Stimulated activated naive CD4-positive, alpha-beta T cell (primary cell): ENCODE measurements at places on chromosomes 1 and 21.

GRCh38 chr1:30417001-30417700 is 306.2 kb downstream of the MATN1 start:
- DNase-seq = no peak

DNA sequence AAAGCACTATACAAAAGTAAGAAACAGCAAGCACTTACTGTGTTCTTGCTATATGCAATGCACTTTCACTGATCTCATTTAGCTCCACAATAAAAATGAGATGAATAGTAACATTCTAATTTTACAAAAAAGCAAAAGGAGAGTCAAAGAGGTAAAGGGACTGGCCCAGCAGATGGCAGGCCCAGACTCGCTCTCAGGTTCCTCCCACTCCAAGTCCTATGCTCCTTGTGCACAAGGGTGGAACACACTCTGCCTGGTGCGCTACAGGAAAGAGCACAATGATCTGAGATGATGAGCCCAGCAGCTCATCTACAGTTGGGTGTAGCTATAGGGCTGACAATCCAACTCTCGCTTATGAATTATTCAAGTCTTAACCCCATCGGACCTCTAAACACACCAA is 94.1 kb upstream of the LYST start:
- DNase-seq = no peak

- DNase-seq = no peak
These were observed 1271.5 kb upstream of the PRMT6 start for GRCh38 chr1:105785021-105785420.

DNA sequence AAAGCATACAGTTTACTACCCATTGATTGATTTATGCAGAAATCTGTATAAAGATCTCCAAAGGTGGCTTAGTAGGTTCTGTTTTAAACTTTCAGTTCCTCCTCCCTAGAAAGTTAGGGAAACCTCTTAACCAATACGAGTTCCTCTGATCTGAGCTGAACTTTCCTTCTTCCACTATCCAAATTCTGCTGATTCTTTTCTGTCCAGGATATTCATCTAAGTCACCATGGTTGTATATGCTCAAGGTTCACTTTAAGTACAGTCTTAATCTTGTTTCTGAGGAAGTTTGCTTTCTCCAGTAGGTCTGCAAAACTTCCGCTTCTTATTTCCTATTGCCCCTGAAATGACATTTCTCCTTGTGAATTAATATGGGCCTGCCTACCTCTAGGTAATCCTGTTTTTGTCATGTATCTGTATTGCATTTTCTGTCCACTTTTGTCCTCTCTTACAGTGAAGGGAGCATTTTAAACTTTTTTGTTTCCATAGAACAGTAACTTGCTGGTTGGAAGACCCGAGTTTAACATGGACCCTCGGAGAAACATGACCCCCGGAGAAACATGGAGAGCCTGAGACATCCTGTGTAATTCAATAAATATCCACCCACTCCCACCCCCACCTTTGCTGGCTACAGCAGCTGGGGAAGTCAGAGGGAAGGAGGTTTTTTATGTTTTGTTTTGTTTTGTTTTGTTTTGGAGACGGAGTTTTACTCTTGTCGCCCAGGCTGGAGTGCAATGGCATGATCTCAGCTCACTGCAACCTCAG is 16.7 kb upstream of the TUT4 start:
- DNase-seq = no peak

DNA sequence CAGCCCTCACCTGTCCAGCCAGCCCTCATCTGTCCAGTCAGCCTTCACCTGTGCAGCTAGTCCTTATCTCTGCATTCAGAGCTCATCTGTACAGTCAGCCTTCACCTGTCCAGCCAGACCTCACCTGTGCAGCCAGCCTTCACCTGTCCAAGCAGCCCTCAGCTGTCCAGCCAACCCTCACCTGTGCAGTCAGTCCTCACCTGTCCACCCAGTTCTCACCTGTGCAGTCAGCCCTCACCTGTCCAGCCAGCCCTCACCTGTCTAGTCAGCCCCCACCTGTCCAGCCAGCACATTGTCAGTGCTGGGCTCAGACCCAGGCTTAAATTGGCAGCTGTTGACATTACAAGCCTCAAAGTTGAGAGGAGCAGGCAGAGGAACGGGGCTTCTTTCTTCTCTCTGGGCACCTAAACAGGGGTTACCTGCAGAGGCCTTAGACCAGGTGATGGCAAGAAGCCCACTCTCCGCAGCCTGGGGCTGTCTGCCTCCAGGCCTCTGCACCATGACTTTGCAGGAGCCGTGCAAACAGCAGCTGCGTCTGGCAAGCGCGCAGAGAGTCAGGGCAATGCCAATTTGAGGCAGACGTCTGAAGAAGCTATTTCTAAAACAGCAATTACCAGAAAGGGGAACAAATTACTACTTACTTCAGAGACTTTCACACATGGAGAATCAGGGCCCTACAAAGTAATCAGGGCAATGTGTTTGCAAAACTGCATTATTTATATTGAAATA is 506.1 kb downstream of the NPHP4 start:
- no peak for DNase-seq

GRCh38 chr1:221793439-221794078 is 51.7 kb upstream of the DUSP10 start:
- no peak for DNase-seq

DNA sequence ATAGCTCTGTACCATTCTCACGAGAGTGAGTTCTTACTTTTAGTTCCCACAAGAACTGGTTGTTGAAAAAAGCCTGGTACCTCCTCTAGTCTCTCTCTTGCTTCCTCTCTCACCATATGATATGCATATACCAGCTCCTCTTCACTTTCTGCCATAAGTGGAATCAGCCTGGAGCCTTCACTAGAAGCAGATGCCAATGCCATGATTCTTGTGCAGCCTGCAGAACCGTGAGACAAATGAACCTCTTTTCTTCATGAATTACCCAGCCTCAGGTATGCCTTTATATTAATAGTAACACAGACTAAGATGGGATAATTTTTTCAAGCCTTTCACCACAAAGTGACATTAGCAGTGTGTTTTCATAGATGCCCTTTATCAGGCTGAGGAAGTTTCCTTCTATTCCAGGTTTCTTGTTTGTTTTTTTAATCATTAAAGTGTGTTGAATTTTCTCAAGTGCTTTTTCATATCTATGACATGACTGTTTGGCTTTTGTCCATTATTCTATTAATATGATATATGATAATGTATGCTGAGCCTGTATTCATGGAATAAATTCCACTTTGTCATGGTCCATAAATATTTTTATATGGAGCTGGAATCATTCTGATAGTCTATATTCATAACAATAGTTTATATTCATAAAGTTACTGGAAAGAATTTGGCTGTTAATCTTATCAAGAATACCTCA is 40.7 kb upstream of the C1orf185 start:
- DNase-seq = no peak

- DNase-seq = no peak
These were observed 4.1 kb downstream of the S100A7 start for GRCh38 chr1:153456396-153456795.

DNA sequence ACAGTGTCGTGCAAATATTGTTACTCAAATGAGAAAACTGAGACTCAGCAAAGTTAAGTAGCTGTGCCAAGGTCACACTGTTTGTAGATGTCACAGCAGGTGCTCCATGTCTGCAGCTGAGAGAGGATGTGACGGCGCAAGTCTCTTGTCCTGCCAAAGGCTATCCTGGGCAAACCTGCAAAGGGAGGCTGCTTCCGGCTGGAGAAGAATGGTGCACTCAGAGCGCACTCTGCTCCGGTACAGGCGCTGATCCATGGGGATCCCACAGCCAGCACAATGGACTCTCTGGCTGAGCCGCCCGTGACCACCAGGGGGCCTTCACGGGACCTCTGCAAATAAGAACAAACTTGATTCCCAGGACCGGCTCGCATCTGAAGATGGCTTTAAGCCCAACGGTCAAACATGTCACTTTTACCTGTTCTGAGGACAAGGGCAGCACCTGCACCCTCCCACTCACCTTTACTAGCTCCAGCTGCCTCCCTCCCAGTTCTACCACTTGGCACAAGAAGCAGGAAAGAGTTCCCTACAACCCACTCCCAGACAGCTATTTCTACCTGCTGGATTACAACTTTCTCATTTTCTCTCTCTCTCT is 21.9 kb downstream of the RD3 start:
- no peak for DNase-seq

DNA sequence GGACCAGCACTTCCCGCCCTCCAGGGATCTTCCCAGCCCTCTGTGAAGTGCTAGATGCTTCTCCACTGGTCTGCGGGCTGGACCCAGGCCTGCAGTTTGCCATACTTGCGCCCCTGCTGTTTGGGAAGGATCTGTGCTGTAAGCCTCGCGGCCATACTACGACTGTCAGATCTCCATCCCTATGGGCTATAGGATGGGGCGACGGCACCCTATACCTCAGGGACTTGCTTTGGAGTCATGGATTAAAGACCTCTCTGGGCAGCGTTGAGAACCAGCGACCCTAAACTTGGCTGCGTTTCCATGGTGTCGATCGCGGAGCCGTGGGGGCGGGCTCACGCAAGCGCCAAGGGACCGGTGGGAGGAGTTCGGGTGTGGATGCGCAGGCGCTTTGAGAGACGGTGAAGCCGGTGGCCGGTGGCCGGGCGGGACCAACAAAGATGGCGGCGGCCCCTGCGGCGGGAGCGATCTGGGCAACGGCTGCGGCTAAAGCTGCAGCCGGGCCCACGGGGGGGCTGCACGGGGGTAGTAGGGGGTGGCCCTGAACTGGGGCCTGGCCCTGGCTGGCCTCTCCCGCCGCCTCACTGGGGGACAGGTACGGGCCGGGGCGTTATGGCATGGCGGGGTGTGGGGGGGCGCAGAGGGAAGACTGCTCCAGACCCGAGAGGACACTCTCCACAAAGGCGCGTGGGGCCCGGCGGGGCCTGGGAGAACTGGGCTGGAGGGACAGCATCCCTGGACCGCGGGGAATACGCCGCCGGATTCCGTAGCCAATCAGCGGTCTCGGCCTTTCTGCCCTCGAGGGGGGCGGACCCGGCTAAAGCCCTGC is at the start of gene USP21:
USP21 (plus strand) TSS at position 414 of the 826 bp plus-strand sequence. CDS start 1,141 bp downstream, outside the sequence.
- DNase-seq = peak; percentile 90

- no peak for DNase-seq
These were observed 83.2 kb downstream of the SH3GLB1 start for GRCh38 chr1:86787621-86788020.

DNA sequence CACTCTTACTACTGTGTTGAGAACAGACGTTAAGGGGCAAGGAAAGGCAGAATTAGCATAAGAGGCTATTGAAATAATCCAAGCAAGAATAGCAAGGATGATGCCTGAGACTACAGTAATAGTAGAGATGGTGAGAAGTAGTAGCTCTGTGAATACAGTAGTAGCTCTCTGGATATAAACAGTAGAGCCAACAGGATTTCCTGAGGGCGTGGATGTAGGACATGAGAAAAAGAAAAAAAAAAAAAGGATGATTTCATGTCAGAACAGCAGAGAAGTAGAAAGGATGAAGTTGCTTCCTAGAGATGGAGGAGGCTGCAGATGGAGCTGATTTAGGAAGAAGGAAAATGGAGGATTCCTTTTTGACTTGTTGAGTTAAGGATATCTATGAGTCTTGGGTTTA is 112.3 kb downstream of the OMA1 start:
- DNase-seq = no peak

GRCh38 chr1:161772397-161772796 is 6.3 kb downstream of the ATF6 start:
- DNase-seq = peak; percentile 8

- DNase-seq = no peak
These were observed at the start of gene MROH7 for GRCh38 chr1:54640863-54641836. MROH7 (plus strand) TSS chr1:54641786; CDS start chr1:54652927, 11,141 bp downstream.

DNA sequence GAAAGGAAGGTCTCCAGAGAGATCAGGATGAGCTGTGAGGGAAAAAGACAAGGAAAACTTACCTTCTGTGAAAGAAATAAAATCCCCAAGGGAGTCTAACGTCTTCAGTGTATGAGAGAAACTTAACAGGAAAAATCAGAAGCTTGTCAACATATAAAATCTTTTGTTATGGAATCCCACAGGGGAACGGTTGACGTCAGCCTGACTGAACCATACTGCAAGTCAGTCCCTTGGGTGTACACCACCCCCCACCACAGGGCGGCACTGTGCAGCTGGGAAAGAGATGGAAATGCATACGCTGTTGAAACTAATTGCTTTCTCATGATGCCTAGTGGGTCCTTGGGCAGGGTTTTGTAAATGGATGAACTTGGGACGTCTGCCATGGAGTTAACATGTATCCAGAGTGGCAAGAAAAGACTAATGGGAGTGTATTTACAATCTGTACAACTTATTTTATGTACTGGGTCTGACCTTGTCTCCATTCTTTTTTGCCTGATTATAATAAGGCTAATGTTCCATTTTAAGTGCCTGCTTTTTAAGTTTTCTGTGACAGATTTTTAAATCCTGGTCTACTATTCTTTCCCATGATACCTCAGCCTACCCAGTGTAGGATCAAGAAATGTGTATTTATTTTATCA is 22.7 kb downstream of the UTP25 start:
- no peak for DNase-seq

GRCh38 chr1:161998811-161999210 is 24.9 kb downstream of the OLFML2B start:
- no peak for DNase-seq

DNA sequence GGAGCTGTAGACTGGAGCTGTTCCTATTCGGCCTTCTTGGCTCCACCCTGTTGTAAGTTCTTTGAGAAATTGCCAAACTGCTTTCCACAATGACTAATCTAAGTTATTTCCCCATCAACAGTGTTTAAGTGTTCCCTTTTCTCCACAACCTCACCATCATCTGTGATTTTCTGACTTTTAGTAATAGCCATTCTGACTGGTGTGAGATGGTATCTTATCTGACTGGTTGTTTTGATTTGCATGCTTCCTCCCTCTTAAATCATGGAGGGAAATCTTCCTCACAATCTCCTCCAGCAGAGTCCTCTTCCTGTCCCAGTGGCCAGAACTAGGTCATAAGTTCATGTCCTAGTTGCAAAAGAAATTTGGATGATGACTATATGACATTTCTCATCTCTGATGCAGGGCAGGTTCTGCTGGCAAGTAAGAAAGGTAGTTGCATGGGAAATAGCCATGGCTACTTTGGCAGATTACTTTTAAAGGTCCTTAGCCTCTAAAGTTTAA is 294.0 kb downstream of the LRRC40 start:
- DNase-seq = no peak

GRCh38 chr1:2230781-2231531 is 2.8 kb downstream of the SKI start:
- DNase-seq = peak; percentile 54

GRCh38 chr21:45592208-45592619 is 50.0 kb upstream of the SLC19A1 start:
- DNase-seq = peak; percentile 85

- no peak for DNase-seq
These were observed 60.8 kb upstream of the EPS8L3 start for GRCh38 chr1:109824349-109825115.

GRCh38 chr1:85373378-85373708 is 91.6 kb downstream of the DDAH1 start:
- no peak for DNase-seq

GRCh38 chr1:51326839-51327238 is 3.5 kb downstream of the TTC39A start:
- no peak for DNase-seq

- DNase-seq = no peak
These were observed 80.8 kb upstream of the POU3F1 start for GRCh38 chr1:38127428-38127827.

GRCh38 chr21:14317507-14317906 is 65.4 kb downstream of the HSPA13 start:
- DNase-seq = no peak
